ENCODE measurements at places on chromosomes 2 and 18. TPM values are rescaled to one million over a fixed set of nuclear protein-coding genes. Genes with fewer than 3 reads are reported as not detected.

The GALNT14 gene
- not detected for total RNA-seq

The MGAT4A gene
- total RNA-seq, result 124 TPM

The AKAIN1 gene
- total RNA-seq, result not detected

The SERPINB13 gene
- total RNA-seq, result not detected

The CCDC141 gene
- 11.8 TPM for total RNA-seq

The QPCT gene
- total RNA-seq, result 0.50 TPM

The PTH2R gene
- 0.22 TPM for total RNA-seq

The SLC4A5 gene
- 6.6 TPM for total RNA-seq

The LOXHD1 gene
- total RNA-seq, result 0.39 TPM

The MERTK gene
- 0.89 TPM for total RNA-seq

The ACTR2 gene
- total RNA-seq, result 399 TPM

The RIF1 gene
- total RNA-seq, result 59.4 TPM

The IL36G gene
- not detected for total RNA-seq

The ACTG2 gene
- 0.22 TPM for total RNA-seq

The NLRC4 gene
- total RNA-seq, result 0.14 TPM

The WNT10A gene
- total RNA-seq, result 2.5 TPM

The IL1R1 gene
- total RNA-seq, result 0.11 TPM

The NPHP1 gene
- total RNA-seq, result 0.43 TPM

The IL36A gene
- not detected for total RNA-seq

Data from activated naive CD8-positive, alpha-beta T cell treated with anti-CD3 and anti-CD28 coated beads, Interleukin-2, amount 10 ng/mL, durations not matched to agents 7 days and 5 days (primary cell).